ENCODE measurements at places on chromosomes 12 and 14.

DNA sequence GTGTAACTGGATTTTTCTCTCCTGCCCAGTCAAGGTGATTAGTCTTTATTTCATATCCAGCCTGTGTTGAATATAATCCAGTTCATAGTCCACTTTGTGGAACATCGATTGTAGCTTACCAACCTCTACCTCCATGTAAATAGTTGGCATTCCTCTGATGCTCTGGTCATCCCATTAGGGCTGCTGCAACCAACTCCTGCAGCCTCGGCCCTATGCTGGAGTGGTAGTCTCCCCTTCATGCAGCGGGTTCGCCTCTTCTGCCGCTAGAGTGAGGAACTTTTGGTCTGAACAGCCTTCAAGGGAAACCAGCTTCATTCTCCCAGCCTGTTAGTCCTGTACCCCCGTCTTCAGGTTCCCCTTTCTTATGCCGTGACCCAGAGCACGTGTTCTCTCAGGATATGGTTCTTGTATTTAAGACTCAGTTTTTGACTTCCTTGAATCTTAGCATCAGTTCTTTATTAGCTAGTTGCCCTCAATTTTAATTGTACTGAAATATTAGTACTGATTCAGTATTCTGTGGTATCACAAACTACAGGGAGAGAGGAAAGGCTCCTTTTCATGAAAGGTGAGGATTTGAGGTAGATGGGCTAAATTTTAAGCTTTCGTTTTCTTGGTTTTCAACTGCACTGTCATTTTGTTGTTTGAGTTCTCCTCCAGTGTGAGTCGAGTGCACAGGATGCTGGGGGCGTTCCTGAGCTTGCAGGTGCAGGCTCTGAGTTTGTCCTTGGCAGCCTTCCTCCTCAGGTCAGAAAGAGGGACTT is 33.2 kb downstream of the ZNF664 start:
- DNase-seq = no peak

DNA sequence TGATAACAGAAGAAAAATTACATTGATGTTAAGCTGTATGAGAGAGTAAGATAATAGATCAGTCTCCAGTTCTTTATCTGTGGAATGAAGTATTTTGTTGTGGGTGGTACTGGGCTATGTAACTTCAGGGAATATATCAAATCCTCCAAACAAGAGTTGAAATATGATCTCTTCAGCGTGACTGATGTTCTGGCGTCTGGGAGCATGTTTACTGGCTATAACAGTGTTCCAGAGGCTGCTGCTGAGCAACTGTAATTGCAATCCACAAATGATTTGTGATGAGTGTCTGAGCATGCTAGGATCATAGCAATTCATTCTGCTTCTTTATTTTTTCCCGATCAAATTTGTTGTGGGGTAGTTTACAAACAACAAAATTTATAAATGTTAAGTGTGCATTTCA is 18.6 kb upstream of the CCDC198 start:
- DNase-seq = no peak

GRCh38 chr12:10936506-10936905 is 2.6 kb downstream of the TAS2R14 start:
- DNase-seq = no peak

DNA sequence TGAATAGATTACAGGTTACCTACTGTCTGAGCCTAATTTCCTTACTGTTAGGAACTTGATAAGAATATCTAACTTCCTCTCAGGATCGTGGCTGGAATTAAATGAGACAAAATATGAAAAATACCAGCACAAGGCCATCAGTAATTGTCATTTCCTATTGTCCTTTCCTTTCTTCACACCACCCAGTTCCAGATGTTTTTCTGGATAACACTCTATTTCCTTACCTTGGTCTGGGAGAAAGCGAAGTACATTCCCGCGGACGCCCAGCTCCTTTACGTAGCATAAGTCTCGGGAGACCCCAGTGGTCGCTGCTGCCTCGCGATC is 376 bp downstream of the GDF3 start:
- no peak for DNase-seq

DNA sequence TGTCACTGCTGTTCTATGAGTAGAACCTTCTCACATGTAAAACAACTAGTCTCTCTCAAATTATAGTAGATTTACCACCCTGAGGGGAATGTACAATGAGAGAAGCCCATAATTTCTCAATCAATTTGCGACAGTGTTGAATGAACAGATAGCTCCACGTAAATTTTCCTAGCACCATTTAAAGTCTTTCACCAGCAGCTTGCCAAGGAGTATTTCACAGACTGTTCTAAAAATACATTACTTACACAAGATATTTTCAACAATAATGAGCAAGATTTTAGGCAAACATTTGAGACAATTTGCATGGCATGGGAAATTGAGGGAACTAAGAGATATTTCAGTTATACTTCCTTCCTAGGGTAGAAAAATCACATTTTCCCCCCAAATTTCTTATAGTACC is 151.6 kb downstream of the KICS2 start:
- no peak for DNase-seq

GRCh38 chr12:107385509-107385908 is 292.2 kb upstream of the CRY1 start:
- DNase-seq = no peak

DNA sequence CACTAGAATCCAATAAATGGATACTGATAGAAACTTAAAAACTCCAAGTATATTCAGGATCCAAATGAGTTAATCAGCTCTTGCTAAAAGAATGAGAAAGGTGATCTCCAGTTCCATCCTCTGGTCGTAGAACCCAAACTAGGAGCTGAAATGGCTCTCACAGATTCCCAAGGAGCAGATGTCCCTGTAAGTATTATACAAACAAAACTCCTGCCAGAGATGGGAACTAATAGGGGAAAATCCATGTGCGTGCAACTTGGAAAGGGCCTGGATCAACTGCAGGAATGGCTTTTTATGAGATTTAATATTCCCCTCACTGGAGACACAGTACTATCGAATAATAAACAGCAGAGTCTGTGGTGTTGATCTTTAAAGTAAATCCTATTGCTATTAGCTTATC is 309.2 kb upstream of the TBX3 start:
- no peak for DNase-seq

DNA sequence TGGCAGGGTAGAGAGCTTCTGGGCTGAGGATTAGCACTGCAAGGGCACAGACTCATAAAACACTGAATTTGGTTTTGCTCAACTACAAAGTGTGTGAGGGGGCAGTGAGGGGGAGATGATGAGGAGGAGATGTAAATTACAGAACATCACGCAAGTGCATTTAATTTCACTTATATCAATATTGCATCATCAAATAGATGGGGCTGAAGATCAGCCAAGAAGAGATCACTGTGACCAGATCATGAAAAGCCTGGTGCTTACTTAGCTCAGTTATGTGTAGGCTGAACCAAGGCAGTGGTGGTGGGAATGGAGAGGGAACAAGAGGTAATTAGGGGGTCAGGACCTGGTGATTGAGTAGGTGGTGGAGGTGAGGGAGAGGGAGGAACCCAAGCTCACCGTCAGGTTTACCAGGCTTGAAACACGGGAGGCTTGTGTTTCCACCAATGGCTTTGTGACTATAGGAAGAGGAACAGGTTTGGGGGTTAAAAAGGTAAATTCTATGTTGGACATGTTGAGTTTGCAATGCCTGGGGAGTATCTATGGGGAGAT is 11.3 kb downstream of the FOS start:
- DNase-seq = no peak

- no peak for DNase-seq
Observed at GRCh38 chr12:31728289-31728916, 418 bp downstream of the AMN1 start.

DNA sequence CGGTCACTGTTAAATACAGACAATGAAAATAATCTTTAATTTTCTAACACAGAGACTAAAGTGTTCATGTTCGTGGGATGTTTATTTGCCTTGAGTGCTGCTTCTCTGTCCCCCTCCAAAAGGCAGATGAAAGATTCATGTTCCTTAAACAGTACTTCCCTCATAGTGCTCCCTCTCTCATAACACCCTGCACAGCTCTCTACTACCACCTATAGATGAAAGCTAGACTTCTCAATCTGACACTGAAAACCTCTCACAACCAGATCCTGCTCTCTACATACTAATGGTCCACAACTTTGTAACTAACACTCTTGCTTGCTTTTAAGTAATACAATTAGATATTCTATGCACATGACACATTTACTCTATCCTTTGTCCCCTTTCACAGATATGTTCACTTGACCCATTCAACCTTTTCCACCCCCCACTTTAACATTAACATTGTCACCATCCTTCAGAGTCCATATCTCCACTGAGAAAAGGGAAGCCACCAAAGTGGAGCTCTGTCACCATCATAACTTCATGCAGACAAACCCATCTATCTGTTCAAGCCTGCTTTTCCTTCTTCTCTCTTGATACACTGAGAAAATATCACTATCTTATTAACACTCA is 266.4 kb upstream of the USP15 start:
- DNase-seq = no peak

DNA sequence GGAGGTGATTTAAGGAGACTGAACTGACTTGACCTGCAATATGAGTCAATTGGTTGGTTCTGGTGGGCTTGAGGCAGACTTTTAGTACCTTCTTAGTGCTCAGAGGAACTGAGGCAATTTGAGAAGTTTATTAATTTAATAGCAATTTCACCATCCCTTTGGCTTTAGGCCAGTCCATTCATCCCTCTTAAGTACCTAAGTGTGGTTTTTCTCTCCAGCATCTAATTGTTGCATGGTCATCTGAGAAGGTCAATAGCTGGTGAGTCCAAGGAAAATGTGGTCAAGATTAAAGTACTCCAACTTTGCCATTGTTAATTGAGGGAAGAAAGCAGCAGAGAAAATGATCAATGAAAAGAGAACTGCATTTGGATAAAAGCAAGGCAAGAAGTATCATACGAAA is 115.4 kb upstream of the DYRK2 start:
- no peak for DNase-seq
